Fibroblast of gingiva (primary cell): ENCODE measurements at places on chromosomes 11 and 22.

- DNase-seq = no peak
These were observed 605.6 kb downstream of the SOX6 start for GRCh38 chr11:15750535-15751308.

DNA sequence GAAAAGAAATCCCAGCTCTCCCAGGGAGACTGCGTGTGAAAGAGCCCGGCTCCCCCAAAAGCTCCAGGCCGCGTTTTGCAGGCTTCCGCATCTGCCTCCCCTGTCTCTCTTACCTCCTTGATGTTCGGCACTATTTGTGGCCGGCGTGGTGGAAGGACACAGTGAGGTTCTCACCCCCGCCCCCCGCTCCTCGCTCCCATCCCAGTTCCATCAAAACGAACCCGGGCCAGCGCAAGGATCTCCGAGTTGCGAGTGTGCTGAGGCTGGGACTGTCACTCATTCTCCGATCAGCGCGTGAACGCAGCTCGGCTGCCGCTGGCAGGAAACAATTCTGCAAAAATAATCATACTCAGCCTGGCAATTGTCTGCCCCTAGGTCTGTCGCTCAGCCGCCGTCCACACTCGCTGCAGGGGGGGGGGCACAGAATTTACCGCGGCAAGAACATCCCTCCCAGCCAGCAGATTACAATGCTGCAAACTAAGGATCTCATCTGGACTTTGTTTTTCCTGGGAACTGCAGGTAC lies at the start of gene NCAM1:
NCAM1 (plus strand) TSS at position 275 of the 523 bp plus-strand sequence.
- DNase-seq = peak; percentile 33

DNA sequence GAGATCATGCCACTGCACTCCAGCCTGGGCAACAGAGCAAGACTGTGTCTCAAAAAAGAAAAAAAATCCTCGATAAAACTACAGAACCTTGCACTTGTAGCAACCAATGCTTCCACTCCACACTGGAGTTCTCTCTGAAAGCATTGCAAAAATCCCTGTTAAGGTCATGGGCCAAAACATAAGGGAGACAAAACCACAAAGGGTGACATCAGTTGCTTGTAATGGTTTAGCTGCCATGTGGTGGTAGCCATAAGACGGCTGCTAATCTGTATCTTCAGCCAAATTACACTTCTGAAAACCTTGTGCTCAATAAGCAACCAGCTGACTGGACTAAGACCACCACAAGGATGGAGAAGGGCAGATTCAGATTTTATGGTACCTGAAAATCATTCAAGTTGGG lies 20.6 kb upstream of the TPH1 start:
- DNase-seq = no peak

- DNase-seq = no peak
These were observed 9.3 kb downstream of the MRPL16 start for GRCh38 chr11:59801160-59801706.

- DNase-seq = no peak
These were observed 9.8 kb upstream of the TAGLN start for GRCh38 chr11:117189191-117189940.

- no peak for DNase-seq
These were observed 320.8 kb downstream of the BLID start for GRCh38 chr11:121795174-121795573.

DNA sequence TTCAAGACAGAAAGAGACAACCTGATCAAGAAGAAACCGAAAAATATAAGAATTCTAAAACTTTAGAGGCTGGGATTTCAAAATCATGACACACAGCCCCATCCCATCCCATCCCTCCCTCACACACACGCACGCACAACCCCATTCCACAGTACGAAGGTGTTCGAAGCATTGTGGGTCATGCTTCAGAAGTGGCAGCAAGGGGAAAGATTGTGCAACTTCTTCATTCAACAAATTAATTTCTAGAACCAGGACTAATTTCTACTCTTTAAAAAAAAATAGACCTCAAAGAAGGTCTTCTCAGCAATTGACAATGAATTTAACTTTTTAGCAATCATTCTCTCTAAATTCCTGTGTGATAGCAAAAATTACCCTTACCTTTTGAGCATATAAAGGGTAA lies 867 bp downstream of the SPA17 start:
- DNase-seq = no peak

DNA sequence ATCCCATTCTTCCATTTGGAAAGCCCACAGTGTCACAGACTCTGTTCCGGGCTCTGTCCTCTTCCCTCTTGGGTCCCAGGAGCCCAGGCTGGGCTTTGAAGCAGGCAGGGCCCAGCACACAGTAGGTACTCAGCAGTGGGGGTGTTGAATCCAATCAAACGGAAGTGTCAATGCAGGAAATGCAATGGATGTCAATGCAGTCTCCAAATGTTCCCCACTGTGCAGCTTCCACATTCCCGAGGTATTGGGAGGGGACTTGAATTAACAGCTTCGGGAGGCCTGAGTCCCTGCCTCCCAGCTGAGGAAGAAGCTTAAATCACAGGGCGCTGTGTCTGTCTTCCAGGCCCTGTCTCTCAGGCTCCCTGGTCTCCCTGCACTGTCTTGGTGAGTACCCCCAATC lies 21.8 kb upstream of the SMIM35 start:
- no peak for DNase-seq

- no peak for DNase-seq
These were observed 668 bp upstream of the CHST1 start for GRCh38 chr11:45665933-45666647.
